Lower leg skin (tissue), 4 donors: ENCODE measurements at places on chromosomes 1 and 21. TPM values are rescaled to one million over a fixed set of nuclear protein-coding genes. Genes with fewer than 3 reads are reported as not detected.

PEAR1 gene
- 10.2 TPM for total RNA-seq

ANXA9 gene
- total RNA-seq = 103 TPM

DYNLT5 gene
- total RNA-seq = 0.97 TPM

OR2M3 gene
- total RNA-seq = not detected

FLG gene
- 4,094 TPM for total RNA-seq

GFI1 gene
- 0.36 TPM for total RNA-seq

RIT1 gene
- total RNA-seq = 34.2 TPM

IL24 gene
- total RNA-seq = not detected

LENEP gene
- not detected for total RNA-seq

SLAMF8 gene
- total RNA-seq = 5.0 TPM

KAZN gene
- total RNA-seq = 25.9 TPM

LRRC38 gene
- 3.0 TPM for total RNA-seq

FMOD gene
- 12.7 TPM for total RNA-seq

CLCA2 gene
- 101 TPM for total RNA-seq
